ENCODE measurements at places on chromosomes 6 and 20.

GRCh38 chr6:158765499-158766068, 53.6 kb downstream of the EZR start:
- DNase-seq = no peak

- no peak for DNase-seq
These were observed 103.3 kb upstream of the PLN start for GRCh38 chr6:118444796-118445195.

DNA sequence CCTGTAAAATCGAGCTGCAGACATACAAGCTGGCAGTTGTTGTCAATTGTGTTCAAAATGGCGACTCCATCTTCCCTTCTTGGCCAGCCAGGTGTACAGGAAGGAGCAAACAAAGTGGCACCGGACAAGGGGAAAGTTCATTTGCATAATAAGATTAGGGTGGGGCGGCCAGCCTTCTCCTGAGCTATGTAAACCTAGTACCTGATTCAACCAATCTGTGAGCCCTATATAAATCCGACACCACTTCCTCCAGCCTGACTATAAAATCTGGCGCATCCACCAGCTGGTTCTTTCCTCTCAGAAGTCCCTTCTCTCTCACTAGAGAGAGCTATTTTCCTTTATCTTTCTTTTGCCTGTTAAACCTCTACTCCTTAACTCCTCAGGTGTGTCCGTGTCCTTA, 8.1 kb upstream of the HBS1L start:
- no peak for DNase-seq

GRCh38 chr6:167551628-167552257, 226.9 kb downstream of the TTLL2 start:
- no peak for DNase-seq

DNA sequence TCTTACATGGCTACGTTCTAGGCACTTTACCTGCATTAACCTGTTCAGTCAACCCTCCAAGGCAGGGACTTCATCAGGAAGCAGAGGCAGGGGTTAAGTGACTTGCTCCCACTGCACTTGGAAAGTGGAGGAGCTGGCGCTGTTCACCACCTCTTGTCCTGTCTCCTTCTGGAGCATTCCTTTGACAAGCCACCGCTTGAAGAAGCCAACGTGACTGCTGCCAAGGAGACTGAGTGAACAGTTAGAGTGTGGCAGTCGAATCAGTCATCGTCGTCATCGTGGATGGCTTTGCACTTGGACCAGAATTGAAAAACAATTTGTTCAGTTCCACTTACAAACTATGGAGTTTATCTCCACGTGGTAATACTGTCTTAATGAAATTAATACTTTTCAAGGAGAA, 60.9 kb downstream of the TULP4 start:
- DNase-seq = no peak
